ENCODE measurements at places on chromosomes 3 and 15.

DNA sequence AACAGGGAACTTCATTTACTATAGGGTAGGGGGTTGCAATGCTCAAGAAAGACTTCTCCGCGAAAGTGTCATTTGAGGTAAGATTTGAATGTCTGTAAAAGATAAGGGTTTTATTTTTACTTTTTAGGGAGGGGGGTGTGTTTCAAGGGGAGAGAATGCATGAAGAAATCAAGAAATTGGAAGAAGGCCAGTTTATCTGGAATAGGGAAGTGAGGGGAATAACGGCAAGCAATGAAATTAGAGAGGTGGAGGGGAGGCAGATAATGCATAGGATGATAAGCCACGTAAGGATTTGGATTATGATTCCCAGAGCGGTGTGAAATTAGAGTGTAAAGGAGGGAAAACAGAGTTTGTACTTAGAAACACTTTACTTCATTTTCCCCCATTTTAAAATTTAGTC is 63.0 kb upstream of the MB21D2 start:
- DNase-seq, result no peak

GRCh38 chr3:111984636-111985298 is 5.9 kb downstream of the ABHD10 start:
- DNase-seq, result no peak

DNA sequence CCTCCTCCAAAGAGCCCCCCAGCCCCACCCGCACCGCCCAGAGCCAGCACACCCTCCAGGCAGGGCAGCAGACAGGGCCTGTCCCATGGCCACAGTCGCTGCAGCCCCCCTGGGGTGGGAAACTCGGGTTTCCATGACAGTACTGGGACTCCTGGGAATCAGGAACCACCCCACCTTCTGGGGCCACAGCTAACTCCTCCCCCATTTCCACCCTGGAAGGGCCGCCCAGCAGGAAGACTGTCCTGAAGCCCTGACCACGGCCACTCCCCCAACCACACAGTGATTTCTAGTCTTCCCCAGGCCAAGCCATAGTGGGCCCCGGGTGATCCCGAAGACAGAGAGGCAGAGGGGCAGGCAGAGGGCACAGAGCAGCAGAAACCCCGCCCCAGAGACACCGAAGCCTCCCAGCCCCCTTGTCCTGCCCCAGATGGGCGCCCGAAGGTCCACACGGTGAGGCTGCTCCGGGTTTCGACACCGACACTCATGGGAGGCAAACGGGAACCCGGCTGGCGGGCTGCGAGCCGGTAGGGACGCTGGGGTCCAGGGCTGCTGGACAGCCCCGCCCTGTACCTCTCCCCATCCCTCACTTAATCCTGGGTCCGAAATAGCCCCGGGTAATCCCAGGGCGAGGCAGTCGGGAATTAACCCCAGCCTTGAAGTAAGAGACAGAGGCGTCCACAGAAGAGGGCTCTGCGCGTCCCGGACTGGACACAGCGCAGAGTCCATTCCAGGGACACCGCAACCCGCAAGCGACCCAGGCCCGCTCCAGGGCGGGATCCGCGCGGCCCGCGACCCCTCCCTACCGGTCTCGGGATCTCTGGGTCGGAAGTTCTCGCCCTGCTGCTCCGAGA is 138.4 kb downstream of the NUP210 start:
- DNase-seq, result no peak

DNA sequence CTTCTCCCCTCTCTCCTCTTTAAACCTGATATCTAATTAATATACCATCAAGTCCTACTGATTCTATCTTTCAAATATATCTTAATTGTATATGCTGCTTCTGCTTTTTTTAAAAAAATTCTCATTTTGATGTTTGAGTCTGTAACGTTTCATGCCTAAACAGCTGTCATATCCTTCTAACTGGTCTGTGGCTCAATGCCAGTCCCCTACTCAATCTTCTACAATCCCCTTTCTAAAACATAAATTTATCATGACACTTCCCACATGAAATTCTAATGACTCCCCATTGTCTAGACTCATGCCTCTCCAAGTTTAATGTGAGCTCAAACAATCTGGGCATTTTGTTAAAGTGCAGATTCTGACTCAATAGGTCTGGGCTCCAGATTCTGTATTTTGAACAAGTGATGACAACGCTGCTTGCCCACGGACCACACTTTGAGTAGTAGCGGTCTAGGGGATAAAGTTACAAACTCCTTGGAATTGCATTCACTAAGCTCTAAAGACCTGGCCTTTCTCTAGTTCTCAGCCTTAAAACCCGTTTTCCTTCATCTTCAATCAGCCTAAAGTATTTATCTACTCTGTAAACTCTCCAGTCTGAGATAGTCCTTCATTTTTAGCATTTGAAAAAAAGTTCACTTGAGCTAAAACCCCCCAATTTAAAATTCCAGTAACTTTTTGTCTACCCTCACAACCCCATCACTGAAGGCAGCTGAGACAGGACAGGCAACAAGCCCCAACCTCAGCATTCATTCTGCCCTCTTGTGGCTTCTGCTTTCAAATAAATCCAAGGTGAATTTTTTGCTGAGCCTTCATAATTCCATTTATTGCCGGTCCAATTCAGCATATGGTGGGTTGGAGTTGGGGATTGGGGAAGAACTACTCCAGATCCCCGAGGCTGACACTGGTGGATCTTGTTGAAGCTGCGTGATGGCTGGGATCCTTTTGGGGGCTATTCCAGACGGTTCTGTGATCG is 88.1 kb upstream of the THRB start:
- DNase-seq, result no peak

- no peak for DNase-seq
Measured at GRCh38 chr3:150022381-150023238, 51.9 kb upstream of the PFN2 start.

Data from activated naive CD8-positive, alpha-beta T cell treated with anti-CD3 and anti-CD28 coated beads, Interleukin-2, amount 10 ng/mL, durations not matched to agents 7 days and 5 days (primary cell).